M059J (cell line): ENCODE measurements at places on chromosomes 12 and 14.

DNA sequence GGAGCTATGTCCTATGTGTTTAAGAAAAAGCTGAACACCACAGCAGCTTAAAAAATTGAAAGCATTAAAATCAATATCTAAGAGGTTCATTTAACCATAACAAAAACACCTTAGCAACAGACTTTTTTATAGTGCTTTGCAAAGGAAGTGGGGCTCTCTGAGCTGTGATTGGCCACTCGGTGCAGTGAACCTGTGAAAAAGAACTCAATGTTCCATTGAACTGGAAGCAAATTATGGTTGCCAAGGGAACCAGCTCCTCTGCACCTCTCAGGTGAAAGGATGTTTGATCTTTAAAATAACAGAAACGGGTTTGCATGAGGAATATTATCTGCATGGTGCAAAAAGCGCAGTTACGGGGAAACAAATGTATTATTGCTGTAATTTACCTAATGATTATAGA is 149.4 kb downstream of the SNAPC1 start:
- no peak for DNase-seq

- no peak for DNase-seq
These were observed 1051.4 kb upstream of the ATXN7L3B start for GRCh38 chr12:73486256-73486655.

GRCh38 chr14:68788275-68788995 is 4.4 kb downstream of the ZFP36L1 start:
- DNase-seq = peak; percentile 10

DNA sequence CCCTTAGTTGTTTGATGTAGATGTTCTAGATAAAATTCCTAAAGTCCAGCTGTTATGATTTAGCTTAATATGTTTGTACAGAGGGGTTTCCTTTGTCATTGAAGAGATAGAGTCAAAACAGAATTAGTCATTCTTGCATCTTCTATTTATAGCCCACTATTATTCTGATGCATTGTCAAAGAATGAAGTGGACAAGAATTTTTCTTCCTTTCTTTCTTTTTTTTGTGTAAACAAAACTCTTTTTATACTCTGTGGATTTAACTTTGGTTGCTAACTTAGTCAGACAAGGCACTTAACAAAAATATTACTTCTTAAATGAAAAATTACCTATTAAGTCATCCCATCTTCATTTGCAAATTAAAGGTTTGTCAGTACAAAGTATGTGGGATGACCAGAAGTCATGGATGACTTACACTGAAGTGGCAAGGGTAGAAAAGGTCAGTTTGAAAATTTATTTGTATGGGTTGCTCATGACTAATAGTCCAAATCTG is 215.6 kb upstream of the DDHD1 start:
- peak; percentile 87 for DNase-seq

GRCh38 chr14:56195704-56196103 is 77.5 kb downstream of the PELI2 start:
- peak; percentile 73 for DNase-seq

DNA sequence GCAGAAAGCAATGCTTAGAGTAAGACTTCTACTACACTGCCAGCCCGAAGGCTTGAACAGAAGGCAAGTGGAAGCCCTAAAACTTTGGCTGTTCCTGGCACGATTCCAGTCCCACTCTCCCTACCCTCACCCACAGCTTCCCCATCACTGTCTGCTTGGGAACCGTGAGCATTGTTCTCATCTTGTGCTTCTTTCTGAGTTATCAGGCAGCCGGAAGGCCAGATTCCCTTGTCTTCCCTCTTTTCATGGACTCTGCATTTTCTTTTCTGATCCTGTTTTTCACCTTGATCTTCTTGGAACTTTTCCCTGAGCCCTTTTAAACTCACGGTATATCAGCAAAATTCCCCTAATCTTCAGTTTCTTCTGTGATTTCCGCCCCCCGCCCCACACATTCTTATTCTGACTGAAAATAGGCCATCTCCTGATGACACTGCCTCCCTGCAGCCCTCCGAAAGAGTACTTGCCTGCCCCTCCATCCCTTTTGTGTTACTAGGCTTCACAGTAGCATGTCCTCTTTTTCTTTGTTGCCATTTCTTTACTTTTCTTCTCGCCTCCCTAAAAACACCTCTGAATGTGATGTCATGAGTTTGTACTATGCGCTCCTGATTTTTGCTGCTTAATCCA is 29.9 kb downstream of the RCOR1 start:
- DNase-seq = no peak

- DNase-seq = no peak
These were observed 285.5 kb downstream of the KCNH5 start for GRCh38 chr14:62759796-62760195.

GRCh38 chr14:33070475-33070874 is 131.8 kb downstream of the NPAS3 start:
- no peak for DNase-seq
